ENCODE measurements at places on chromosomes 7 and 10.
A peak's percentile ranks its signal among the peaks of the same experiment; 100 is the strongest.

- no peak for DNase-seq
Observed at GRCh38 chr10:109947111-109947920, 24.0 kb upstream of the XPNPEP1 start.

GRCh38 chr10:132839061-132839460, 53.1 kb upstream of the NKX6-2 start:
- no peak for DNase-seq

GRCh38 chr7:92835851-92836488, 403 bp downstream of the CDK6 start:
- no peak for DNase-seq

DNA sequence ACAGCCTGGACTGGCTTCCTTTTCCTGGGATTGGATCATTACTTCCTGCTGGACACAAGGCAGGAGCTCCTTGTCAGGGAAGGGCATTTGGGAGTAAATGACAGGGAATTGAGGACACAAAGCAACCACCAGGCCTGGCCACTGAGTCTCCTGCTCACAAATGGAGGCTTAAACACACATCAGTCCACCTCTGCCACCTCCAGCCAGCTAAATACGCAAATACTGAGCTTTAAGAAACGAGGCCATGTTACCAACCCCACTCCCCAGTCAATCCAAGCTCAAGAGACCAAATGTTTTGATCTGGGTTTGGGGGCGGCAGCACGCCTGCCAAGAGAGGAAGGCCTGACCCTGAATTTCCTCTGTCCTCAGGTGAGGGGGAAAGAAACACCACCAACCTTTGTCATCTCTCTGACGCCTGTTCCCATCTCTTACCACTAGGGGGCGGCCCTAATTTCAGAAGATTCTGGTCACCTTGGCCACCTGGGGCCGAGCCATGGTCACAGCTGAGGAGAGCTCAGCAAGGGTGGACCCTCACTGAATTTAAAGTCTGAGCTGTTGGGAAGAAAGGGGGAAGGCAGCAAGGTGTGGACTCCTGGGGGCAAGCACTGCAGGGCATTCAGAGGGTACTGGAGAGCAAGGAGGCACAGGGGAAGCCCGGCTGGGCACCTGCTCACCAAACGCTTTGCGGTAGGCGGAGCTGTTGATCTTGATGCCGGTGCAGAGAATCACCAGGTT, 16.5 kb downstream of the AIFM2 start:
- peak; percentile 15 for DNase-seq

DNA sequence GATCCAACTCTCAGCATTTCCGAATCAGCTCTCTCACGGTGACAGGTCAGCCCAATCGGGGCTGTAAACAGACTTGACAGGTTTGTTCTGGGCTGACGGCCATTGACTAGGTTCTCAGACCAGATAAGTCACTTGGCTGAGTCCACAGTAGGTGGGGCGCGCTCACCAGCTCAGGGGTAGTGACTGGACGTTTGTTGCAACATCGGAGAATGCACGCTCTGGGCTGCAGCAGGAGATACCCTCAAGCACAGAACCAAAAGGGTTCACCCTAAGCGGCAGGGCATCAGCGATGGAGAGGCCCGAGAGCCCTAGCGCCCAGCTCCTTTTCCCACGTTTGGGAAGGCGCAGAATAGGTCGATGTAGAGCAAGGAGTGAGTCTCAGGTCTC, 1.8 kb downstream of the KLLN start:
- peak; percentile 92 for DNase-seq

- DNase-seq, result no peak
Observed at GRCh38 chr7:99272476-99273045, at the start of gene MYH16. Gene MYH16 (plus strand): TSS chr7:99272839.

DNA sequence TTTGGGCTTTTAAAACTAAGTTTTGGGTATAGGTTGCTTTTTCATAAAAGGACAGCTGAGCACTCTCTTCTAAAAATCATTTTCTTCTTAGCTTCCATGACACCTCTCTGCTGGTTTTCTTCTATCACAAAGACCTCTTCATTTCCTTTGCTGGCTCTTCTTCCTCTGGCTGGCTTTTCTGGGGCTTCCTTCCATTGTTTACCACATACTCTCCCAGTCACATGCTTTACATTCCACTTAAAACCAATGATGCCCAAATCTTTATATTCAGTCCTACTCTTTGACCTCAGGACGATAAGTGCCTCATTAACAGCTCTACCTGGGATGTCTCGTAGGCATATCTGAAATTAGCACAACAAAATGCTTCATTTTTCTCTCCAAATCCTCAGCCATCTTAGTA, 26.8 kb downstream of the FAM133B start:
- no peak for DNase-seq

DNA sequence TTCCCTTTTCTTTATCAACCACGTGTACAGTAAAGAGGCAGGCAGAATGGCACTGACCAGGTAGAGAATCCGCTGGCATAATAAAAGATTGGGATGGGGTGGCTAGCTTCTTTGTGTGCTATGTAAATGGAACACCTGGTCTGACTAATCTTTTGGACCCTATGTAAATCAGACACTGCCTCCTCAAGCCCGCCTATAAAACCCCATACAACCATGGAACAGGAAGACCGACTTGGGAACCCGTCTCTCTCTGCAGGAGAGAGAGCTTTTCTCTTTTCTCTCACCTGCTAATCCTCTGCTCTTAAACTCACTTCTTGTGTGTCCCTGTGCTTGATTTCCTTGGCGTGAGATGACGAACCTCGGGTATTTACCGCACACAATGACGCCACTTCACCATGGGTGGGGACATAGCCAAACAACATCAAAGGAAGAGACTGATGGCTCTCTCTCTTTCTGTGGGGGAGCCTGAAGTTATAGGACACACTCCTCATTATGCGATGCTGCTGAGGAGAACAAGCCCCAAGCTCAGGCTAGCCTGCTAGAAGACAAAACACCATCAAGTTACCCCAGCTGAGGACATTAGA, 94.2 kb downstream of the ARL5B start:
- DNase-seq, result no peak

- DNase-seq, result no peak
Observed at GRCh38 chr7:110786328-110786965, 304.5 kb upstream of the LRRN3 start.

- no peak for DNase-seq
Observed at GRCh38 chr10:14448197-14448990, 117.7 kb upstream of the FRMD4A start.

GRCh38 chr7:107277331-107277730, 108.5 kb downstream of the HBP1 start:
- peak; percentile 10 for DNase-seq

- DNase-seq, result peak; percentile 95
Observed at GRCh38 chr10:58457761-58458616, 54.7 kb upstream of the BICC1 start.

GRCh38 chr7:108589199-108589598, 19.5 kb downstream of the DNAJB9 start:
- no peak for DNase-seq

DNA sequence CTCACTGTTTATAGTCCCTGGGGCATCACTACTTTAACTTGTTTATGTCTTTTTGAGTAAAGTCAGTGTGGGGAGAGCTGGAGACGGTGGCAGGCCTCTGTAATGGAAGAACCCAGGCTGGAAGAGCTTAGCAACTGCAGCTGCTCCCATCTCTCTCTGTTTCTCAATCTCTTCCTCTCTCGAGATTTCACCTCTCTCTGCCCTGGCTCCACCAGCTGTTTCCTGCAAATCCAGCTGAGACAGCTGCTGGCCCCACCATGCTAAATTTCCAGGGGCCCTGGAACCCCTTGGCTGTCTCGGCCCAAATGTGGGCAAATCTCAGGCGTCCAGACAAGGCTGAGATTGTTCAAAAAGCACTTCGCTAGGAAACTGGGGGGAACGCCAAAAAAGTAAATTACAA, 25.8 kb upstream of the SLF2 start:
- DNase-seq, result no peak

- DNase-seq, result no peak
Observed at GRCh38 chr10:125128397-125129075, 31.8 kb downstream of the CTBP2 start.

- no peak for DNase-seq
Observed at GRCh38 chr7:67858931-67859330, 862.3 kb downstream of the TYW1 start.

- peak; percentile 99 for DNase-seq
Observed at GRCh38 chr7:64581926-64582894, 19.3 kb upstream of the ZNF680 start.

DNA sequence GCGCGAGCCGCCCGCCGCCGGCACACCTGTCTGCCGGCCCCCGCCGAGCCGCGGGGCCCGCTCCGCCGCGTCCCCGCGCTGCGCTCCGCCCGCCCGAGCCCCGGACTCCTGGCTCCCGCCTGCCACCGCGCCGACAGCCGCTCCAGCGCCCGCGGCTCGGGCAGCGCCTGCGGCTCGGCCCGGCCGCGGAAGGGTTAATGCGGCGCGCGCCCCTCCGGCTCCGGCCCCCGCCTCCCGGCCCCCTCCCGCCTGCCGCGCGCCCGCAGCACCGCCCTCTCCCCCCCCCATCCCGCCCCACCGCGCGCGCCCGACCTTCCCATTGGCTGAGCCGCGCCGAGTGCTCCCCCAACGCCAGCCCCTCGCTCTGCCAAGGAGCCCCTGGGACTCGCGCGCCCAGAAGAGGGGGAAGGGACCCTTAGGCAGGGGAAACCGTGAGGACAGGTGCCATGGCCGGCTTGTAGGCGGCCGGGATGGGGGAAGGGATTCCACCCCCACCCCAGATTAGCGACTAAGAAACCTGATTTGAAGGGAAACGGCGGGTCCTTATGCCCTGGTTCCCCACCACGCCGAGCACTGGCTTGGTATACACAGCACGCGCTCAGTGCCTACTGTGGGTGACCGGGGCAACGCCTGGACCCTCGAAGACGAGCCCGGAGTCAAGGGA, at the start of gene KCNH2:
TSS of gene KCNH2 (minus strand) at position 196 of the 664 bp plus-strand sequence. CDS start 408 bp downstream, outside the sequence.
- DNase-seq, result no peak

DNA sequence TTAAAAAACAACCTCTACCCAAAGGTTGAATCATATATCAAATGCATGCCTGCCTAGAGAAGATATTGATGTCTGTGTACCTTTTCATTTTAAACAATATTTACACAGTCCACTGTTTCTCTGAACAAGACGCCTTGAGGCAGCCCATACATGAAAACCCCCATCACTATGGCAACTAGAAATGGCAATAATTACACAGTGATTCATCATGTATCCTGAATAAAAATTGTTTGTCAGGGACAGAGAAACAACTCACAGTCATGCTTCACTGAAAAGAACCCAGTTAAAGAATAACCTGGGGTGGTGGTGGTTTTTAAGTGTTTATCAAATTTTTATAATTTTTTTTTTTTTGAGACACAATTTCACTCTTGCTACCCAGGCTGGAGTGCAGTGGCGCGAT, 19.7 kb downstream of the DNAJC12 start:
- DNase-seq, result no peak

Measured in amniotic epithelial cell (primary cell).